Daoy (cell line): ENCODE measurements at places on chromosomes 2 and 18.

DNA sequence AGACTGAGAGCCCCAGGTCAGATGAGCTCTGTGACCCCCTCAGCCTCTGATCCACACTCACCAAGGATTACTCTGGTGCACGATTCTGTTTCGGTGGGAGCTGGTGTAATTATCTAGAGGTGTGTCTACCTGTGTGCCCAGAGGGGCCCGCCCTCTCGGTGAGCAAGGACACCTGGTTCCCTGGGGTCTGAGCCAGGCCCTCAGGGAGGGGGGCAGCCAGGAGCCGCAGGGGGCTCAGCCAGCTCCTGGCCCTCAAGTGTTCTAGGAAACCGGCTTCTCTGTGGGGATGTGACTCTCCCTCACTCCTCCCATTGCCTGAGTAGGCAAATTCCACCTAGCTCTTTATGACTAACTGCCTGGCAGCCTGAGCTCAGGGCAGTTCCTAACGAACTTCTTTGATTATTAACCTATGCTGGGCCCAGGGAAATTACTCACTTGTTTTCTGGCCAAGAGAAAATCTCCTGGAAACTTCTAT lies 17.4 kb downstream of the AGAP1 start:
- peak; percentile 83 for DNase-seq

GRCh38 chr18:13610555-13611141 lies 115.7 kb downstream of the FAM210A start:
- no peak for DNase-seq

DNA sequence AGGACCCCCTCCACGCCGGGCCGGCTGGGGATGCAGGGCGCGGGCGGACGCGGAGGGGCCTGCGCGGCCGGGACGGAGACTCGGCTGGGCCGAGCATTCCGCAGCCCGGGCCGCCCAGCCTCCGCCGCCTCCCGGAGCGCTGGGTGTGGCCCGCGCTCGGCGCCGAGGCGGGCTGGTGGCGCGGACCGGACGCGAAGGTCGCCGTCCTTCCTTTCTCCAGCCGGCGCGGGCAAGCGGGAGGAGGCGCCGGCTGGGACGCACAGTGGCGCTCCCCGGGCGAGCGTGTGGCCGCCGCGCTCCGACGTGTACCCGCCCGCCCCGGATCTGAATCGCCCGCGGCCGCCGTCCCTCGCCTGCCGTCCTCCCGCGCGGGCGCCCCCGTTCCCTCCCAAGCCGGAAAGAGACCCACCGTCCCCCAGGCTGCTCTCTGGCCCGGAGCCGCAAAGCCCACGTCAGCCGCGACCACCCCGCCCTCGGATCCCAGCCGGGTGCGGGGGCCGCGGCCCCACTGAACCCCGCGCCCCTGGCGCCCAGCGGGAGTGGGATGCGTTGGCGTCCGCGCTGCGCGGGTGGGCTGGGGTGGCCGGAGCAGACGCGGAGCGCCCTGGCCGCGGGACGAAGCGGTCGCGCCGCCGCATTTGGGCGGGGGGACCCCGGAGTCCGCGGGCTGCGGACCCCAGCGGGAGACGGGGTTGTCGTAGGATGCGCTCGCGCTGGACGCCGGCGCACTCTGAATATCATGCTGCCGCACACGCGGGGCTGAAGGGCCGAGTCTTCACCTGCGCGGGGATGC lies 634 bp downstream of the SPATS2L start:
- peak; percentile 67 for DNase-seq

DNA sequence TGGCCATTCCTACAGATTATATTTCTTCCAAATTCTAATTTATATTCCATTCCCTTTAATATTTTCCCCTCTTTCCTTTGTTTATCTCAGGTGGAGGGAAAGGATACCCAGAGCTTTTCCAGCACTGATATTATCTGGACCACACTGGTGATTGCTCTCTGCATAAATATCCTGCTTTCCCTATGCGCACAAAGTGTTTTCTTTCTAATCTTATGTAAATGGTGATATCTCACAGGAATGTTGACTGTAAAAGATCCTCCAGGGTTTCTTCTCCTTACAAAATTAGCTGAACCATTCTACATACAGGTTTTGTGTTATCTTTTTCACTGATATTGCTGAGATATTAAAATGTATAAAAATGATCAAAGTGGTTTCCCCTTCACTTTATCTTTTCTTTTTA lies 59.1 kb upstream of the GALNT13 start:
- no peak for DNase-seq

- no peak for DNase-seq
Observed at GRCh38 chr2:9169349-9170107, 37.1 kb upstream of the ASAP2 start.
